HepG2 (cell line): ENCODE measurements at places on chromosomes 3 and 15.
A peak's percentile ranks its signal among the peaks of the same experiment; 100 is the strongest.

DNA sequence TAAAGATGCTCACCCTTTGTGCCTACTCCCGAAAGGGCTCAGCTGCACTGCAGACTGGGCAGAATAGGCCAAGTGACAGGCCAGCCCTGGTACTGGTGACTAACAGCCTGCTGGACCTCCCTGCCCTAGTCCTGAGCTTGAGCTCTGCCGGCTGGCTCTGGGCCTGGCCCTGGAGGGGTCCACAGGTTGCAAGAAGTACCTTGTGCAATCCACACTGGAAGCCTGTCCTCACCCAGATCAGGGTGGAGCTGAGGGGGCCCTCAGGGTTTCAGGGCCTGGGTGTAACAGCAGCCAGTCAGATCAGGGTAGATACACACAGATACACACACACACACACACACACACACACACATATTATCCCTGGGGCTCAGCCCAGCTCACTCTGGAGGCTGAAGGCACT lies 27.3 kb upstream of the PLA2G4D start:
- DNase-seq: no peak

GRCh38 chr15:50415752-50416404 lies 8.3 kb upstream of the USP8 start:
- peak; percentile 43 for DNase-seq

DNA sequence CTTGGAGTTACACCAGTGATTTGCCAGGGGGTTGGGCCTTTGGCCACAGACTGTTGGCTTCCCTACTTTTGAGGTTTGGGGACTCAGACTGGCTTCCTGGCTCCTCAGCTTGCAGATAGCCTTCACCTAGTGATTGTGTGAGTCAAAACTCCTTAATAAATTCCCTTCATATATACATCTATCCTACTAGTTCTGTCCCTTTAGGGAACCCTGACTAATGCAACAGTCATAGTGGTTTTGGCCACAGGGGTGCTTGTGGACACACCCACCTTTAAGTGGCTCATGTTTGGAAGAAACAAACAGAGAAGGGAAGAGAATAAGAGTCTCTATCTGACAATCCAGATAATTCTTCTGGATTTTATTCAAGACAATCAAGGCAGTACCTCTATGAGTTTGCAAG lies 457.7 kb downstream of the EPHA3 start:
- DNase-seq: no peak

DNA sequence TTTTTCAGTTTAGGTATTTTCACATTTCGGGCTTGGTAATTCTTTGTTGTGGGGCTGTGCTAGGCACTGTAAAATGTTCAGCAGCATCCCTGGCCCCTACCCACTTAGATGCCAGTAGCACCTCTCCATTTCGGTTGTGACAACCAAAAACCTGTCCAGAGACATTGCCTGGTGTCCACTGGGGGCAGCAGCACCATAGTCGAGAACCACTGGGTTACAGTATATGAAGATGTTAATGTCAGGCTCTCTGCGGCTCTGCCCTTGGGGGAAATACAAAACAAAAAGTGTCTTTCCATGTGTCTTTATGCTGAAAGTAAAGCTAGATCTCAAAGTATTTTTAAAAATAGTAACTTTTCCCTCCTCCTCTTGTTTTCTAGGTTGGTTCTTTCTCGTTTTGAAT lies 177.2 kb downstream of the ITPR1 start:
- peak; percentile 5 for DNase-seq

GRCh38 chr15:101156509-101157159 lies 95.2 kb downstream of the CHSY1 start:
- no peak for DNase-seq

GRCh38 chr3:71229905-71230657 lies 353.4 kb downstream of the FOXP1 start:
- no peak for DNase-seq

GRCh38 chr15:75232826-75233503 lies 25.2 kb upstream of the GOLGA6C start:
- no peak for DNase-seq

DNA sequence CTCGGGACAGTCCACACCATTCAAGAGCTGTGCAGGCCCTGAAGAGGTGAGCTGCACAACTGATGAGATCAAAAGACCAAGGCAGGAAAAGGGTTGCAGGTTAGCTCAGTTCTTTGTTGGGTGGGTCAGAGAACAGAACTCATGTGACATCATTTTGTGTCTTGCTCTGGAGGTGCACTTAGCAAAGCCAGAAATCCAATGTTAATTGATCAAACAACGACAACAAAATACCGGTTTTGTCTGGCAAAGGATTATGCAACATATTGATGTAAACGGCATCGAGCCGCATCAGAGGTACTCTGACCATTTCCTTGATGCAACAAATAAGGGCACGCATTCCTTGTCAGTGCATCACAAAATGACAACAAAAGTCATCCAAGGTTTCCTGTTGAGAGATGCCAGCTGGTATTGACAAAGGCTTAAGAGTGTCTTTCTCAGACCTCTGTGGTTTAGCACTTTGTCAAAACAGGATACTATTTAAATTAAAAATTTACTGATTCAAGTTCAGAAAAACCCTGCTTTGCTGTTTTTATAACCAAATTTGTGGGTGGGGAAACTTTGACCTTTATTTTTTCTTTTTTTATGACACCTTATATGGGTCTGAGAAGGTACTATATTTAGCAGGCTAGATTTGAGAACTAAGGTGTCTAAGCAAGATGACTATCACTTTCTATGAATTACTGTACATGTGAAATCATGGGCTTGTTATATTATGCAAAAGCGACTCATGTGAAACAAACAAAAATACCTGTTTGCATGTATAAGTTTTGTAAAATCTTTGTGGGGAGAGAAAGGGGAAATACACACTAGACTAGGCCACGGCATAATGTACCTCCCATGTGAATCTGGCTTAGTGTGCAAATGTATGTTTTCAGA lies 496.1 kb downstream of the FOXP1 start:
- DNase-seq: peak; percentile 83

- peak; percentile 74 for DNase-seq
Measured at GRCh38 chr3:9770276-9770812, 597 bp upstream of the CAMK1 start.

GRCh38 chr3:185988080-185988815 lies 50.4 kb upstream of the TRA2B start:
- DNase-seq: no peak

- DNase-seq: no peak
Measured at GRCh38 chr3:158640646-158641045, 3.7 kb upstream of the GFM1 start.

- DNase-seq: no peak
Measured at GRCh38 chr3:193388361-193388760, 9.8 kb upstream of the ATP13A5 start.

- no peak for DNase-seq
Measured at GRCh38 chr3:114879059-114880031, 267.7 kb downstream of the ZBTB20 start.

- DNase-seq: no peak
Measured at GRCh38 chr3:172904711-172905373, 154.3 kb downstream of the ECT2 start.

DNA sequence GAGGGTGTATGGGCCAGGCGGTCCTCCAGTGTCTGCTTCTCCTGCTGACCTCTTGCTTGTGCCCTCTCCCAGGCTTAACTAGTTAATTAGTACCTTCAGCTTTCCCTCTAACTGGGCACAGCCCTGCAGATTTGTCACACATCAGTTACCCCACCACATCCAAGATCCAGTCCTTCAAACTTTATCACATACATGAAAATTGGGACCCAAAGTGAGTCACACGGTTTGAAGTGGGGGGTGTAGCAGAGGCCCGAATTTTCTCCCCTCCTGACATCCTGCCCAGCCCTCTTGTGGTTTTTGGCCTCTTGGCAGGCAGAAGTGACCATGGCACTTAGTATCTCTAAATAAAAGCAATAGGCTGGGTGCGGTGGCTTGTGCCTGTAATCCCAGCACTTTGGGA lies 3.9 kb downstream of the MAPKAPK3 start:
- no peak for DNase-seq

DNA sequence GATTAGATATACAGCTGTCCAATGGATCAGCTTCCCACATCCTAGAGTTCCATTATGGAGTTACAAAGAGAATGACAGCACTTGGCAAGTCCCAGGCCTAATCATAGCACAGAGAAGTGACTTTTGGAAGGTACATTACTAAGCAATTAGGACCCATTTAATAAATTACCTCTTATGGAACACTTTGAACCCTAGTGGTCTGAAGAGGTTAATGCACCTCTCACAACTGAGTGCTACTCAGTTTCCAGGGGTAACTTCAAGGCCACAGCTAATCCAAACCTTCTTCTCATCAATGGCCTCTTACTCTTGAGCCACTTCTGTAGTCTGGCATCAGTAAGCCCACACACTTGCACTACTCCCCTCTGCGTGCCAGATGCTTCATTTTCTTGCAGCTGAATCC lies 34.9 kb upstream of the MEIS2 start:
- no peak for DNase-seq

- DNase-seq: no peak
Measured at GRCh38 chr15:96413657-96414056, 83.2 kb downstream of the NR2F2 start.

GRCh38 chr3:59609657-59610348 lies 560.0 kb upstream of the CFAP20DC start:
- DNase-seq: no peak

DNA sequence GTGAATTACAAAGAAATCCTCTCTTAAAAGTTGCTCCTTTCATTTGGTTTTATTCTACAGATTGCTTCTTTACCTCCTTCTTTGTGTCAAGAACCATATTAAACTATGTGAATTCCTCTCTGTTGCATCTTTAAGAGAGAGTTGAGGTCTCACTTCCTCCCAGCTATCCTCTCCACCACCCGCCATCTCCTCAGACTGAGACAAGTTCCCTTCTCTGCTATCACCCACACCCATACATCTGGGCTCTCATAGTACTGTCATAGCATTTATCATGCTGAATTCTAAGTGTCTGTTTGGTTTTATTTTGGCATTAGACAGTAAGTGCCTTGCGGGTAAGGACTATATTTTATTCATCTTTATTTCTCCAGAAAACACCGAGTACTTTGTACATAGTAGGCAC lies 54.2 kb downstream of the B3GALNT1 start:
- no peak for DNase-seq

DNA sequence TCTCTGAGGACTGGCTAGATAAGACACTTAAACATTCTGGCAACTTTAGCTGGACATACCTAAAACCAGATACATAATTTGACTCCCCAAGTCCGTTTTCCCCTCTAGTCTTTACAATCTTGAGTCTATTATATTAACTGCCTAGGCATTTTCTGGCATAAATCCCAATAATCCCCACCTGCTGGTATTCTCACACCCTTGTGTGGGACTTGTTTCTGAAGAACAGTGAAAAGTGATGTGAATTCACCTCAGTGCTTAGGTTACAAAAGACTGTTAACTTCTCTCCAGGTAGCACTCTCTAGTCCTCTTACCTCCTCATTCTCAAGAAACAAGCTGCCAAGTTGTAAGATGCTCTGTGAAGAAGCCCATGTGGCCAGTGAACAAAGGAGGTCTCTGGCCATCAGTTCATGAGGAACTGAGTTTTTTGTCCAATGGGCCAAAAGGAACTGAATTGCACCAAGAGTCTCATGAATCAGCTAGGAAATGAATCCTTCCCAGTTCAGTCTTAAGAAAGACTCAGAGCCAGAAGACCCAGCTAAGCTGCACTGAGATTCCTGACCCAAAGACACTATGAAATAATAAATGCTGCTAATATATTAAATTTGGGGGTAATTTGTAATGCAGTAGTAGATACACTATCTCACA lies 4.1 kb downstream of the OSBPL11 start:
- DNase-seq: no peak

DNA sequence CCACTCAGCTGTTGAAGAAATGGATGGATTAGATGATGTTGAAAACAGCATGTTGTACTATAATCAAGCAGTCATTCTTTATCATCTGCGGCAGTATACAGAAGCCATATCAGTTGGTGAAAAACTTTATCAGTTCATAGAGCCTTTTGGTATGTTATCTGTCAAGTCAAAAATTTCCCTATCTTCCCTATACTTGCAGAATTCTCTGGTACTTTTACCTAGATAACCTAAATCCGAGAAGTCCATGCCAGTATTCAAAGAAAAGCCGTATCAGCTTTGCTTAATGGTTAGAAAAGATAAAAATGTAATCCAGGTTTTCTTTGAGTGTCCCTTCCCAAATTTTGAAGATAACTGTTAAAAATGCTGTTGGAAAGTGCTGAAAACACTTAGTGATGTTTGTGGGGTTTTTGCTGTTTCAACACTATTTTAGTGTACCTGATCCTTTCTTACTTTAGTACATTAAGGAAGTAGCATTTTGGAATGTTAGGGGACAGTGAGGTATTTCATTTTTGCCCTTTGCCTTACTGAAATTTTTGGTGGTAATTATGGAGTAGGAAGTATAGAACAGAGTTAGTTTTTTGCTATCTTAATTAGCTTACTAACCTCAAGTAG lies 23.8 kb downstream of the CNOT10 start:
- no peak for DNase-seq

- no peak for DNase-seq
Measured at GRCh38 chr15:64599716-64600115, 139.3 kb downstream of the ZNF609 start.

GRCh38 chr3:170804078-170804477 lies 65.9 kb downstream of the RPL22L1 start:
- no peak for DNase-seq

GRCh38 chr3:132231633-132232032 lies 85.6 kb upstream of the ACP3 start:
- no peak for DNase-seq

GRCh38 chr3:51501833-51502561 lies 2.2 kb upstream of the DCAF1 start:
- DNase-seq: peak; percentile 68

DNA sequence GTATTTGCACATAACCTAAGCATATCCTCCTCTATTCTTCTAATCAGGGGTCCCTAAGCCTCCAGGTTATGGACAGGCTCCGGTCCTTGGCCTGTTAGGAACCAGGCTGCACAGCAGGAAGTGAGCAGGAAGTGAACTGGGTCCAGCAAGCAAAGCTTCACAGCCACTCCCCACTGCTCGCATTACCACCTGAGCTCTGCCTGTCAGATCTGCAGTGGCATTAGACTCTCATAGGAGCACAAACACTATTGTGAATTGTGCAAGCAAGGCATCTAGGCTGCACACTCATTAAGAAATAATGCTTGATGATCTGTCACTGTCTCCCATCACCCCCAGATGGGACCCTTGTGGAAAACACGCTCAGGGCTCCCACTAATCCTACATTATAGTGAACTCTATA lies 9.8 kb downstream of the MSL2 start:
- DNase-seq: peak; percentile 69

- DNase-seq: no peak
Measured at GRCh38 chr15:50350621-50351020, 4.4 kb downstream of the GABPB1 start.

- DNase-seq: no peak
Measured at GRCh38 chr15:71494563-71495397, 315.6 kb upstream of the NR2E3 start.

DNA sequence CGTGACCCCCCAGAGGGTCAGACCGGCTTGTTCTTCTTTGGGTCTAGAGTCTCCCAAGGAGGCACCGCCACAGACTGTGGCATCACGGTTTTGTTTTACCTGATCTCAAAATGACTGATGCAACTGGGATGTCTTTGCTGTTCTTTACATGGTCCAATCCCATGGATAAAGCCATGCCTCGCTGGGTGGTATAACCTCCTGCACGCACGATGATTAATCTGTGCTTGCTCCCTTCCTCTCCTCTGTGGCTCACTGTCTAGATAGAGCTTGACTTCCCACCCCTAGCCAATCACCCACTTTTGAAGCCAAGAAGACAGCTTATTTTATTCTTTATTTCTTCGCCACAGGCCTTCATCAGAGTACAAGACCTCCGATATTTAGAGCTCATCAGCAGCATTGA lies 36.6 kb upstream of the RHO start:
- DNase-seq: no peak

- peak; percentile 78 for DNase-seq
Measured at GRCh38 chr3:12444582-12445471, 39.5 kb upstream of the TSEN2 start.

GRCh38 chr3:196225086-196225485 lies 8.8 kb downstream of the SLC51A start:
- DNase-seq: no peak
